NCI-H2029 (cell line): ENCODE measurements at places on chromosomes 1 and 21.
A peak's percentile ranks its signal among the peaks of the same experiment; 100 is the strongest.

GRCh38 chr1:33182896-33183295, 1.1 kb upstream of the TRIM62 start:
- no peak for DNase-seq

GRCh38 chr1:200774735-200775444, 36.2 kb downstream of the CAMSAP2 start:
- DNase-seq, result no peak

DNA sequence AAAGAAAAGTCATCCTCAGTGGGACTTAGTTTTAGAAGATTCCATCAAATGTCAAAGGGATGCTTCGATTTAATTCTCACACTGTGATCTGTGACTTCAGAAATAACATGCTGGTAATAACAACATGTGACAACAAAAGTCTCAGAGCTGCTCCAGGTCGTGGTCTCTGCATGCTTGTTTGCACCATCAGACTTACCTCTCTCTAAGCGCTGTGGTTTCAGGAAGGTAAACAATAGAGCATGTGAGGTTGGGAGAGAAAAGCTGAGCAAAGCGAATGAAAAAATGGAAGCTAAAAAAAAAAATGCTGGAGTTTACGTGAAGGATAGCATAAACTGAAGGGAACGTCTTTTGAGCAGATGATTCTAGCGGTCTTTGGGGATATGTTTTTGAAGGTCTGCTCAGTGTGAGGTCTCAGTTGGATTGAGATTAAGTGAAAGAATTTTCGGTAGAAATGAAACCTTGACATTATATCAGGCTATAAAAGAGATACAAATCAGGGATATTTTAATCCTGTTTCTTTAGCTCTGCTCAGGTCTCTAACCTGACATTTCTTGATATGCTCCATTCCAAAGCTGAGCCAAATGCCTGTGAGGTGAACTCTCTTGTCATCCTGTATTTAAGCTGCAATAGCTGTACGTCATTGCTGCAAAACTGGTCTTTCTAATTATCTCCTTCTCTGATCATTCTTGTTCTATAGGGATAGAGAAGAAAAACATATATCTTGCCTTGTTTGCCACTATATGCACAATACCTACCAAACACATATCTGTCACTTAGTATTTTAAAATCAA, 86.5 kb downstream of the C1orf21 start:
- DNase-seq, result no peak

- no peak for DNase-seq
Measured at GRCh38 chr1:54481201-54481884, 66.7 kb upstream of the ACOT11 start.

- no peak for DNase-seq
Measured at GRCh38 chr1:220290140-220290761, 18.0 kb upstream of the RAB3GAP2 start.

GRCh38 chr1:109579491-109579890, 31.1 kb downstream of the GNAI3 start:
- no peak for DNase-seq

DNA sequence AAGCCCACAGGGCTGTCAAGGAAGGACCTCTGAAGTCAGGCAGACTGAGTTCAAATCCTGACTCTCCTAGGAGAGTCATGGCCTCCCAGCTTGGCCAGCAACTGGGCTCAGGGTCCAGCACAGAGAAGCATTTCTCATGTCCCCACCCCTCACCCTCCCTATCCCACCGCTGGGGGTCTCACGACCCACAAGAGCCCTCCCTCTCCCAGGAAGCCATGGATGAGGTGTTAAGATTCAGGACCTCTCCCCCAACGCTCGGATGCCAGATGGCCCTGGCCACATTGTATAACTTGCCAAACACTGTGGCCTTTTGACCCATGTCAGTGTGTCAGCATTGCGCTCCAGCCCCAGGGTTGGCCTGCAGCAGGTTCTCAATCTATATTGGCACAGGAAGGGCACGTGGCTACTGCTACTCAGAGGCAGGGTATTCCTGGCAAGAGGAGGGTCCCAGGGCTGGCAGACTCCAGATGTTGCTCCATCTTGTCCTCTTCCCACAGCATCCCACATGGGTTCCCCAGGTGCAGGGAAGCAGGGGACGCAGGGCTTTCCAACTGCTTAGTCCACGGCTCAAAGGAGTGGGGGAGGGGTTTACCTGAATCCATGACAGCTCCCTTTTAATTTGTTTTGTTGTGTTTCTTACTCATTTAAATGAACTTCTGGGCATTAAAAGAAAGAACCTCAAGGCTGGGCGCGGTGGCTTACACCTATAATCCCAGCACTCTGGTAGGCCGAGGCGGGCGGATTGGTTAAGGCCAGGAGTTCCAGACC, 10.5 kb downstream of the SLC2A1 start:
- no peak for DNase-seq

DNA sequence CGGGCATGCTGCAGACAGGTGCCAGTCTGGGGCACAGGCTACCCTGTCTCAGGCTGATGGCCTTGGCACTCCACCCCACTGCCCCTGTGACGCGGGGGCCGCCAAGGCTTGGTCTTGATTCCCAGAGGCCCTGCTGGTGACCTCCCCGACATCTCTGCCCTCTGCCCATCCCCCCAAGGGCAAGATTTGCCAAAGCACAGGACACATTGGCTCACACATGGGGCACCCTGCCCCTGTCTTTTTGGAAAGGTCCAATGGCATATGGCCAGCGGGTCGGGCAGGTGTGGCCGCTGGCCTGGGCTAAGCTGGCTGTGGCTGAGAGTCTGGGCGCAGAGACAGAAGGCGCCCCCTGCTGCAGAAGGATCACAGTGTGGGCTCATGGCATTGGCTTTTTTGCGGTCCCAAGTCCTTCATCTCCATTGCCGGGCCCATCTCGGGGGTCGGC, 4.6 kb downstream of the MIB2 start:
- DNase-seq, result no peak

DNA sequence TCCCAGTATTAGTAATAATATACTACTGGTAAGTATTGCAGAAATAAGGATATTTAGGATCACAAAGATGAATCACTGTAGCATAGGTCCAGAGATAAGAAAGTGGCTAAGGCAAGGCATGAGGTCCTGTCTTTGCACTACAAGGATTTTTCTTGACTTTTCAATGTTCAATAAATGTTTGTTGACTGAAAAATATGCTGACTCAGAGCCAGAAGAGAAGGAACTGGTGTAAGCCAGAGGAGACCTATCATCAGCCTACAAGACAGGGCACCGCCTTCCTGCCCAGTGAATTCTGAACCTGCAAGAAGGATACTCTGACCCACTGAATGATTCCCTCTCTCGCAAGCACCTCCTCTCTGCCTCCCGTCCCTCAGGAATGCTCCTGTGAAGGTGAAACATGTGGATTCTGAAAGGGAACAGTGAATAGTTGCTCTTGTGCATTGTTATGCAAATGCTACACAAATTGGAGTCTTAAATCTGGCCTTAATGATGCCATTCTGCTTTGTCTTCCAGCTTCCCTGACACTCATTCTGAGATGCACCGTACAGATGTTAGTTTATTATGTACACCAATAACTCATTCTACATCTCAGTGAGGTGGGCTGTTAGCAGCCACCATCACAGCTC, 540.0 kb downstream of the OMA1 start:
- DNase-seq, result no peak

- DNase-seq, result peak; percentile 28
Measured at GRCh38 chr1:175072099-175072951, 4.7 kb downstream of the TNN start.

GRCh38 chr1:85544689-85545215, 35.8 kb upstream of the CCN1 start:
- DNase-seq, result no peak

- peak; percentile 71 for DNase-seq
Measured at GRCh38 chr1:50251702-50252101, 143.0 kb downstream of the ELAVL4 start.

GRCh38 chr1:33086384-33086850, 5.5 kb downstream of the AZIN2 start:
- DNase-seq, result no peak

GRCh38 chr1:213582976-213583567, 404.7 kb upstream of the PROX1 start:
- DNase-seq, result no peak
